ENCODE measurements at places on chromosomes 7 and 10. TPM values are rescaled to one million over a fixed set of nuclear protein-coding genes. Genes with fewer than 3 reads are reported as not detected.

The LAMB1 gene
- total RNA-seq: 329 TPM

The GRID1 gene
- 0.20 TPM for total RNA-seq

The LCOR gene
- total RNA-seq: 49.2 TPM

The SPRN gene
- total RNA-seq: 0.35 TPM

The ARHGEF35 gene
- 22.4 TPM for total RNA-seq

The MKX gene
- not detected for total RNA-seq

The CCL24 gene
- total RNA-seq: not detected

The TLX1 gene
- total RNA-seq: not detected

The PRPS1L1 gene
- total RNA-seq: not detected
